Mesenteric fat pad (tissue), 1 donor: ENCODE measurements at places on chromosomes 2 and 18. TPM values are rescaled to one million over a fixed set of nuclear protein-coding genes. Genes with fewer than 3 reads are reported as not detected.

The SATB2 gene
- total RNA-seq: 8.3 TPM

GRCh38 chr18:8841781-8842485 lies 136.6 kb downstream of the MTCL1 start:
- DNase-seq: no peak

GRCh38 chr2:42762155-42762554 lies 1.8 kb downstream of the OXER1 start:
- DNase-seq: no peak

GRCh38 chr18:13998571-13998970 lies 83.2 kb upstream of the MC2R start:
- DNase-seq: no peak

DNA sequence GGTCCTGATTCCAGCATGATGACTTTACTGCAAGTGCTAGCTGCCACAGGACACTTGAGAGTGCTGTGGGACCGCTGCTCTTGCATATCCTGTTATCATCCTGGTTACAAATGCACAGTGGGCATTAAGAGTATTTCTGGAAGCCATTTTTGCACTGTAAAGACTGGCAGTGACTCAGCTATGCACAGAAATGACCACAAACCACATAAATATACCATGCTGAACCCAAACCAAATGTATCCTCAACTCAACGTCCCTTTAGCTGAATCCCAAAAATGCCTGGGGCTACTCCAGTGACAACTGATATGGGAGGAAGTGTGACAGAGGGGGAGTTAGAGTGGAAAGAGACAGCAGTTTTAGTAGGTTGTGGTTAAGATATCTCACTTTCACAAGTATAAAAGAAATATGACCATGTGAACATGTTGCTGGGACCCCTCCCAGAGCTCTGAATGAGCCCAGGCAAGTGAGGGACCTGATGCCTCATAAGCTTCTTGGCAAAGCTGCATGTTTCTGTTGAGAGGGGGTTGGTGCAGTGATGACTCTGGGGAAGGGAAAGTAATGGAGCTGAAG lies 37.3 kb downstream of the RHBDD1 start:
- no peak for DNase-seq

The FAHD2B gene
- total RNA-seq: 6.9 TPM

DNA sequence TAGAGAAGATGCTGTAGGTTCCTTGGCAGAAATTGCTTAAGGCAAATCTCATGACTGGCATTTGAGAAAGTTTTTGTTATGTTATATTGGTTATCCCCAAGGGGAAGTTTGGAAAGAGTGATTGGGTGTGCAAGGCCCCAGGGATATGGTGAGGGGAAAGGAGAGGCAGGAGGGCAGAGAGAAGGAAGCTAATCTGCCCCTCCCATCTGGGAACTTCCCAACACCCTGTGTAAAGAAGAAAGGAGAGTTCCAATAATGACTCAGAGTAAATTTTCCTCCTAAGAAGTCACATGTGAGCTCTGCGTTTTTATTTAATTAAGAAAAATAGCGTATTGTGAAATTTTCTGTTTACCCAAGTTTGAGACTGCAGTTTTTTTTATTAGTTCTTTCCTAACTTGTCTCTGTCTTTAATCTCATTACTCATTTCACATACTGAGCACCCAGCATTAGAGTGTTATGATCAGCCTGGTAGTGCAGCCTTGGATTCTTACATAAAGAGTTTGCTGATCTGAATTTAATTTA lies 3.1 kb upstream of the KYNU start:
- DNase-seq: no peak

DNA sequence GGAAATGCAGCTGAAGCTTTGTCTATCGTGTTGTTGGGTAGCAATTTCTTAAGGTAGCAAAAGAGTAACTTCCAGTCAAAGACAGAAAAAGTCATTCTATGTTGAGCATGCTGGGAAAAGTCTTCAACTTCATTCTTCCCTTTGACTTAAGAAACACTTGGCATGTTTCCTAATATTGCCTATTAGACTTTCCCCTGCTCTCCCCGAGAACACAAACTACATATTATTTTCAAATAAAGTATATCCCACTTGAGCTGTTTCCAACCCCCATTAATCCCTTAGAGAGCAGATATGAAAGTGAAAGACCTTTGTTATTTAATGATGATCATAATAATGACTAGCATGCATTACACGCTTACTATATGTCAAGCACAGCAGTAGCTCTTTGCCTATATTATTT lies 136.0 kb upstream of the SPOPL start:
- no peak for DNase-seq

The RSAD2 gene
- total RNA-seq: 5.2 TPM

DNA sequence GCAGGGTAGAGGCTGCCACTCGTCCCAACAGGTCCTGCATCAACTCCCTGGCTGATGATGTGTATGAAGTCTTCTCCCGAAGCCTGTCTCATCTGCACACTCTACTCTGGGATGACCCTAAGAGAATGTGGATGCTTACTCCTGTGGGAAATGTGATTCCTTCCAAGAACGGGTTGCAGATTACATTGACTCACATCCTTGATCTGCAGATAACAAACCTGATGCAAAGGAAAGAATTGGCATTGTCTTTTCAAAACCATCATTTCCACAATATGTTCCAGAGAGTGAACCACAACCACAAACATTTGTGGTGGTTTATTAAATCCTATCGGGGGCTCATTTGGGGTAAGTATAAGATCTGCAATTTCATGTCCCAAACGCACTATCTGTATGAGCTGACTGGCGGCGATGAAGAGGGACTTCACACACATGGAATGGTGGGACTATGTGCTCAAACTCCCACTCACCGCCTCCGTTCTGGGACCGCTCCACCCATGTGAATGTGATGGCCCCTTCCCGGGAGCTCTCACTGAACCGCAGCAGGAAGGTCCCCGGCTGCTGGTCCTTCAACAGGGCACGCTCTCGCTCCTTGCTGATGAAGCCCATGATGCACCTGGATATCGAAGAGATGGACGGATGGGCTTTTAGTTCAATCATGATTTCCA lies 35.5 kb downstream of the STAT1 start:
- no peak for DNase-seq

- DNase-seq: no peak
These were observed 58.7 kb downstream of the PAX3 start for GRCh38 chr2:222239945-222240675.

The PLGLB1 gene
- total RNA-seq: not detected

The HJURP gene
- 0.55 TPM for total RNA-seq

DNA sequence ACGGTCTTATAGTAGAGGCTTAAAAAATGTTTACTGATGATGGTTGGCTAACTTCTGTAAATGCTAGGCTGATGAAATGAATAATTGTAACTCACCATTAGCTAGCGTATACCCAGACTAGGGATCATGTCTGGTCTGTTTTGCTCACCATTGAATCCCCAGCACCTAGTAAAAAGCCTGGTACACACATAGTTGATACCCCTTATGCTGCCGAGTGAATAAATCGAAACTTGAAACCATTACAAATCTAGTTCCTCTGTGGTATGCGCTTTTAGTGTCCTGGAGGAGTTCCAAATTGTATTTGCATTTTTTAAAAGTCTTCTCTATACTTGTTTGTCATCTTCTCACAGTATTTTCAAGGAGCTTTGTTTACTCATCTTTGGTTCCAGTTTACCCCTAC lies 1.3 kb downstream of the TAF1B start:
- no peak for DNase-seq

The COA5 gene
- 18.0 TPM for total RNA-seq

GRCh38 chr18:4374564-4374963 lies 80.5 kb downstream of the DLGAP1 start:
- no peak for DNase-seq

GRCh38 chr2:69059731-69060290 lies 46.8 kb downstream of the ANTXR1 start:
- DNase-seq: no peak

The APCDD1 gene
- 232 TPM for total RNA-seq

The KLHL30 gene
- total RNA-seq: 4.4 TPM

GRCh38 chr2:240441993-240442411 lies 6.5 kb downstream of the GPC1 start:
- no peak for DNase-seq

The HOXD3 gene
- total RNA-seq: 5.3 TPM

- DNase-seq: peak; percentile 62
These were observed 23.3 kb downstream of the CHST10 start for GRCh38 chr2:100394111-100394641.

The NAT8 gene
- total RNA-seq: not detected

DNA sequence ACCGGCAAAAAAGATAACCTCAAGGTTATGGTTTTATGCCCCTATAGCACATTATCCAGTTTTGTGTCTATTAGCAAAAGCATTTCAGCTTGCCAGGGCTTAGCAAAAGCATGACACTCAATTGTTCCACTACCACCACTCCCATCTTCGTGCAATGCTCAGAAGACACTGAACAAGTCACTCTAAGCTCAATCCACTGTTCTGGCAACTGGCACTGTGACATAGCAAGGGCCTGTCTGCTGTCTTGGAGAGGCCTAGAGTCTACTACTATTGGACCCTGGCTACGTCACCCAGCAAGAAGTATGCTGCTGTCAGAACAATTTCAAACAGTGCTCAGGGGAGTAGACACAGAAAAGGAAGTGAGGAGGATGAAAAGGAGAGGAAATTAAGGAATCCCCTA lies 103.5 kb upstream of the PPP1CB start:
- no peak for DNase-seq

The SPAG16 gene
- 10.9 TPM for total RNA-seq

DNA sequence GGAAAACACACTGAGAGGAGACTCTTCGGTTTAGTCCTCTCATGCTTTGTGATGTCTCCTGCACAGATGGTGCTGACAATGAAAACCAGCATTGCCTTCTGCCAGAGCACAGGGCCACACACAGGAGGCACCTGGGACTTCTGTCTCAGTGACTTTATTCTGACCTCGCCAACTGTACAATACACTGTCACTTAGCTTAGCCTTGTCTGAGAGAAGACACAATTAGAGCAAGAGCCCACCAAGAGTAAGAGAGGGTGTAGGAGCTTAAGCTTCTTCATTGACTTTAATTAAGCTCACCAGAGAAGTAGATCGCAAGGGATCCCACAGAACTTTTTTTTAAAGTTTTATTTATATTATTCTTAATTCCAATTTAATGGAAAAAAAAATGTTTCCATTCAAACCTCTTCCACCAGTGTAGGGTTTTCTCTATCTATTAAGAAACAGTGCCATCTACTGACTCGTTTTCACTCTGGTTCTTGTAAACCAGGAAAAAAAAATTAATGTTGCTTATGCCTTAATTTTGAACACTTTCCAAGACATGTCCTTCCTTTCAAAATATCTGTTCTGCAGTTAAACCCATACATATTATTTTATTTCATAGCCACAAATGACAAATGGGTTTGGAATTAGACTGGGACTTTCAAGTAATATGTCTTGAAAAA lies 42.4 kb upstream of the DDX18 start:
- DNase-seq: no peak

The CDK15 gene
- 1.9 TPM for total RNA-seq

The PRKD3 gene
- 35.1 TPM for total RNA-seq

DNA sequence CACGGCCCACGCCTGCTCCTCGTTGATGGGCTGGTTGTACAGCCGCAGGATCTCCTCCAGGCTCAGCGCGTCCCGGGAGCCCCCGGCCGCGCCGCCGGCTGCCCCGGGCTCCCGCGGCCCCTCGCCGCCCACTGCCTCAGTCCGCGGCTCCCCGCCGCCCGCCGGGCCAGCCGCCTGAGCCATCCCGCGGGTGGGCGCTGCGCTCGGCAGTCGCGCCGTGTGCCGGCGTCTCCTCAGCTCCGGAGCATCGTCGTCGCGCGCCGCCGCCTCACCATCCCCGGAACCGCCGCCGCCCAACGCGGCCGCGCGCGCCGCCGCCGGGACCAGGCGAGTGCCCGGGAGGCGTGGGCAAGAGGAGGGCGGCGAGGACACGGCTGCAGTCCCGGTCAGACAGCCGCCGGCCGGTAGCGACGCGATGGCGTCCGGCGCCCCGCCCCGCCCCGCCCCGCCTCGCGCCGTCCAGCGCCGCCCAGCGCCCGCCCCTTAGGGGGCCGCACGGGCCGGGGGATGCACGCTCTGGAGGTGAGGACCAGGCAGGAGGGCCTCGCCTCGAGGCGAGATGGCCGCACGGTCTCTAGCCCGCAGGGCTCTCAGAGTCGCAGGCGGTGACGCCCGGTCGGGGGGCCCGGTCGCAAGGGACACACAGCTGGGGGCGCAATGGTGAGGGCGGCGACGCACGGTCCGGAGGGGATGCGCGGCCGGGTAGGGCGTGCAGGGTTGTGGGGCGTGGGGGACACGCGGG lies at the start of gene SPIRE1:
TSS of gene SPIRE1 (minus strand) at position 424 of the 742 bp plus-strand sequence. CDS start at position 183, 241 bp downstream.
- DNase-seq: no peak

The KIF3C gene
- total RNA-seq: 7.4 TPM

- no peak for DNase-seq
These were observed 86.4 kb upstream of the MAP4K3 start for GRCh38 chr2:39523308-39524044.

GRCh38 chr2:236993-237539 lies 26.8 kb downstream of the SH3YL1 start:
- no peak for DNase-seq

The DAW1 gene
- total RNA-seq: not detected

- DNase-seq: no peak
These were observed 8.0 kb downstream of the SP100 start for GRCh38 chr2:230423851-230424458.

The PMAIP1 gene
- total RNA-seq: 0.87 TPM

DNA sequence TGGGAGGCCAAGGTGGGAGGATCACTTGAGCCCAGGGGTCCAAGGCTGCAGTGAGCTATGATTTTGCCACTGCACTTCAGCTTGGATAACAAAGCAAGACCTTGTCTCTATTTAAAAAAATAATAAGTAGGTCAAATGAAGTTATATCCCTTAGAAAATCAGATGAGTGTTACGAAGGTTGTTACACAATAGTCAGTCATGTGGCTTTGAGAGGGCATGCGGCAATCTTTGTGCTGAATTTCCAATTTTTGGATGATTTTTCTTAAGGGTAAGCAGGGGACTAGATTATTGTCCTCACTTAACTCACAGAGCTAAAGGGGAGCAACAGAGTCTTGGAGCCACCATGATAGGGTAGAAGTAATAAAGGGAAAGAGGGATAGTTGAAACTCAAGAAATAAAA lies 71.8 kb downstream of the B3GNT2 start:
- DNase-seq: no peak

DNA sequence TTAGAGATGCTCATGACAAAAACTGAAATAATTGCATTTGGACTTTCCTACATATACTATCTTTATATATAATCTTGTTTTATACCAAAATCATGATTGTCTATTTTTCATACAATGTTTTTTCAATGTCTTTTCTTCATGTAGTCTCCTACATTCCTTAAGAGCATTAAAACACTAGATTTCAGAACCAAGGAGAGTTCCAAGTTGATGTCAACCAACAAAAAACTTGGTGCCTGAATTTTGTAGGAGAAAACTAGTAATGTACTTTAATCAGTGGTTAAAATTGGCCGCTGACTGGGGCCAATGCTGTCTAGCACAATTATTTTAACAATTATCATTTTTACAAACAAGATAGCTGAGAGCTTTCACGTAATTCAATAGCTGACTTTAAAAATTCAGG lies 678.8 kb downstream of the DCC start:
- DNase-seq: no peak
